Activated gamma-delta T cell treated with anti-CD3 and anti-CD28 coated beads, Interleukin-2, amount 50 U/mL, for 16 hours (primary cell): ENCODE measurements at places on chromosomes 11 and 22.

DNA sequence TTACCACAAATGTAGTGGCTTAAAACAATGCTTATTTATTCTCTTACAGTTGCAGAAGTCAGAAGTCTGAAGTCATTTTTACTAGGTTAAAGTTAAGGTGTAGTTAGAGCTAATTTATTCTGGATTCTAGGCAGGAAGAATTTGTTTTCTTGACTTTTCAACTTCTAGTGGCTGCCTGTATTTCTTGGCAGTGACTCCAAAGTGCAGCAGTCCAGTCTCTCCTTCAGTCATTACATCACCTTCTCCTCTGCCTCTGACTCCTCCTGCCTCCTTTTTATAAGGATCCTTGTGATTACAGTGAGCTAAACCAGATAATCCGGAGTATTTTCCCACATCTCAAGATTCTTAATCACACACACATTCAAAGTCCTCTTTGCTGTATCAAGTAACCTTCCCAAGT lies 581.4 kb downstream of the KCNA4 start:
- DNase-seq = no peak

- no peak for DNase-seq
These were observed 29.4 kb downstream of the ARFGAP2 start for GRCh38 chr11:47147250-47147649.

DNA sequence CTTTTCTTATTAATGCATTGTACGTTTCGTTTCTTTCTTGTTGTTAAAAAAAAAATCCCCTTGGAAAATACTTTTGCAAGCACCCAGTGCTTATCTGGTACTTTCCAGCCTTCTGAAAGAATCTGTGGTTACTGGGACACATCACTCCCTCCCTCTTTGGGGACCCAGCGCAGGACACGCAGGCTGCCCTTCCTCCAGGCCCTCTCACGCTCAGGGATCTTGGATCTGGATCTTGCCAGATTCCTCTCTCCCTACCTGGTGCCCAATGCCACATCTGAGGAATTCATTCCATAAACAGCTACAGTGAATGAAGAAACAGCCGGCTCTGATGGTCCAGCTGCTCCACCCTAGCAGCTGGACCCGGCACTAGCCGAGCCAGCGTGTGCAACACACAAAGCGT lies 55.7 kb downstream of the PHF21B start:
- DNase-seq = no peak

- no peak for DNase-seq
These were observed 36.0 kb downstream of the BRD1 start for GRCh38 chr22:49791682-49792081.

DNA sequence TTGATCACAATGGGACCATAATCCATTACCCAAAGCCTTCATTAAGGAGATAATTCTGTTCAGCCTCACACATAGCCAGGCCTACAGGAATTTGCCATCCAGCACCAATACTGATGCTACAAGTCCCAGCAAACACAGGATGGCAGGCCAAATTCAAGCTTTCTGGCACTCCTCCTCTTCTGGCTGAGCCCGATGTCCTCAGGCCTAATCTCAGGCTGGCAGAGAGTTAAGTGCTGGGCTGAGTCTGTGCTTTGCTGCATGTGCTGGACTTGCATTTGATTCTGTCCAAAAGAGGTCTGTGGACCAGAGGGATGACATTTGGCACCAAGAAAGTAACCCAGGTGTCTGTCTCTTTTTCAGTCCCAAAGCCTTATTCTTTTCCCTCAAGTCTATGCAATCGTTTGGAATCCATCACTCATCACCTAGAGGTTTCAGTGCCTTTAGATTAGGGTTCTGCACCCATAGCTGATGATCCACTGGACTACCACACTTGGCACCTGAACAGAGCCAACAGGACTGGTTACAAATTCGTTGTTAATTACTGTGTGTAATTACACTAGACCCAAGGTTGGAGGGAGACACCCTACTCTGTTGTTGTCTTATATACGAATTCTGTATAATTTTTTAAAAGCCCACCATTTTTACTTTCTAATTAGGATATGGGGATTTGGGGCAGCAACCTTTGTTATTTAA lies 19.4 kb upstream of the LIN7C start:
- DNase-seq = no peak

DNA sequence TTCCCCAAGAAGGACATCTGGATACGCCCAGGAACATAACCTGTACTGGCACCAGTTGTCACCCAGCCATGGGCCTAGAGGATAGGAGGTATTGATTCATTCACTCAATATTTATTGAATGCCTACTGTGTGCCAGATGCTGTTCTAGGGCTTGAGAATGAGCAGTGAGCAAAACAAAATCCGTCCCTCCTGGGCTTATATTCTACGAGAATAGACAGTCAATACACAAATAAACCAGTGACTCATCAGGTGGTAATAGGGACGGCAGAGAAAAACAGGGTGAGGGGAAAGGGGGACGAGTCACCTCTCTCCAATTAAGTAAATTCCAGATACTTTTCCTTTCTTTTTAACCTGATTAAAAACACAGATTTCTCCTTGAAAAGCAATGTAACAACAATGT lies 103.5 kb downstream of the MICAL2 start:
- no peak for DNase-seq

- DNase-seq = no peak
These were observed 165.5 kb upstream of the C11orf58 start for GRCh38 chr11:16572945-16573344.

GRCh38 chr22:38657045-38657909 lies 839 bp downstream of the CBY1 start:
- DNase-seq = no peak

DNA sequence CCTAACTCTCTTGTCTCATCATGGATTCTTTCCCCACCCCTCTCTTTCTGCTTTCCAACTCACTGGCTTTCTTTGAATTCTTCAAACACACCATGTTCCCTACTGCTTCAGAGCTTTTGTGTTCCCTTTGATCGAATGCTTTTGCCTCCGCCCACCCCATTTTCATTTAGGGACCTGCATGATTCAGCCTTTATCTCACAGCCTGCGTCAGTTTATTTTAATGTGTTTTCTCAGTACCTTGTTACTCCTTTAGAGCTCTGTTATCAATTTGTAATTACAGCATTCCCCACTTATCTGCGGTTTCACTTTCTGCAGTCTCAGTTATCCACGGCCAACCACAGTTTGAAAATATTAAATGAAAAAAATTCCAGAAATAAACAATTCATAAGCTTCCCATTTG lies 451.3 kb downstream of the METTL15 start:
- DNase-seq = no peak

DNA sequence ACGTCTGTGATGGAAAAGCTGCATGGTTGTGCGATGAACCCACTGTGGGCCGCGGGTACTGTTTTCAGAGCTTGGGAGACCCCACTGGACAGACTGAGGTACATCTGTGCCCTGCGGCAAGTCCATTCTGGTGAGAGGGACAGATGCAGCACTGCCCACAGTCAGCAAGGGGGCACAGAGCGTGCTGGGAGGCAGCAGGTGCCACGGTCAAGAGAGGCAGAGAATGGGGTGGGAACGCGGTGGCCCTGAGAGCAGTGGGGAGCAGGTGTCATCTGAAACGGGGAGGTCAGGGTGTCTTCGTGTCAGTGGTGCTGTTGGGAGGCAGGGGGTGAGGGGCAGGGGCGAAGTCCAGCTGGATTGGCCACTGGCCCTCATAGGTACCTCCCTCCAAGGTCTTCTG lies 32.0 kb downstream of the TBC1D22A start:
- DNase-seq = no peak

DNA sequence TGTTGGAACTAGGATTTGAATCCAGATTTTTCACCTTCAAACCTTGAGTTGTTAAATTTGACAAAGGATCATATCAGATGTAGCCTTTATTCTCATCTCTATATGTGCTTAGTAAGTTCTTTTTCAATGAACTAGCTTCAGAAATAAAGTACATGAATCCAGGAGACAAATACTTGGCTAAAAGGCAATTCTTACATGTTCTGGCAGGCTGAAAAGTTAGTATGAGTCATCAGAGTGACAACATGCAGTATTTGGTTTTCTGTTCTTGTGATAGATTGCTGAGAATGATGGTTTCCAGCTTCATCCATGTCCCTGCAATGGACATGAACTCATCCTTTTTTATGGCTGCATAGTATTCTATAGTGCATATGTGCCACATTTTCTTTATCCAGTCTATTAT lies 40.4 kb downstream of the BBOX1 start:
- DNase-seq = no peak

DNA sequence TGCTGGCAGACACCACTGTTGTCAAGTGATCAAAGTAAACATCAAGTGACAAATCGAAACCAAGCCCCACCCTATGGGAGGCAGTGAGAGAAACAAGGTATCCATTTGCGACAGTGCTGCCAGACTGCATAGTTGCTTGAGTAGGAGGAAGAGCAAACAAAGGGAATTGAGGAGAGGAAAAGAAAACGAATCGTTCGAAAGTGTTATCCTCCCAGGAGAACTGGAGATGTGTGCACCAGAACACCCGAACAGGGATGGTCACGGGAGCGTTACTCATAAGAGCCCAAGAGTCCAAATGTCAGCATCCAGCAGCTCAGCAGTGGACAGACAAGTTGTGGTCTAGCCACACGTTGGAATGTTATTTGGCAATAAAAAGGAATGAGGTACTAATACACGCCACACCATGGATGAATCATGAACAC lies 58.4 kb upstream of the NUP50 start:
- no peak for DNase-seq

DNA sequence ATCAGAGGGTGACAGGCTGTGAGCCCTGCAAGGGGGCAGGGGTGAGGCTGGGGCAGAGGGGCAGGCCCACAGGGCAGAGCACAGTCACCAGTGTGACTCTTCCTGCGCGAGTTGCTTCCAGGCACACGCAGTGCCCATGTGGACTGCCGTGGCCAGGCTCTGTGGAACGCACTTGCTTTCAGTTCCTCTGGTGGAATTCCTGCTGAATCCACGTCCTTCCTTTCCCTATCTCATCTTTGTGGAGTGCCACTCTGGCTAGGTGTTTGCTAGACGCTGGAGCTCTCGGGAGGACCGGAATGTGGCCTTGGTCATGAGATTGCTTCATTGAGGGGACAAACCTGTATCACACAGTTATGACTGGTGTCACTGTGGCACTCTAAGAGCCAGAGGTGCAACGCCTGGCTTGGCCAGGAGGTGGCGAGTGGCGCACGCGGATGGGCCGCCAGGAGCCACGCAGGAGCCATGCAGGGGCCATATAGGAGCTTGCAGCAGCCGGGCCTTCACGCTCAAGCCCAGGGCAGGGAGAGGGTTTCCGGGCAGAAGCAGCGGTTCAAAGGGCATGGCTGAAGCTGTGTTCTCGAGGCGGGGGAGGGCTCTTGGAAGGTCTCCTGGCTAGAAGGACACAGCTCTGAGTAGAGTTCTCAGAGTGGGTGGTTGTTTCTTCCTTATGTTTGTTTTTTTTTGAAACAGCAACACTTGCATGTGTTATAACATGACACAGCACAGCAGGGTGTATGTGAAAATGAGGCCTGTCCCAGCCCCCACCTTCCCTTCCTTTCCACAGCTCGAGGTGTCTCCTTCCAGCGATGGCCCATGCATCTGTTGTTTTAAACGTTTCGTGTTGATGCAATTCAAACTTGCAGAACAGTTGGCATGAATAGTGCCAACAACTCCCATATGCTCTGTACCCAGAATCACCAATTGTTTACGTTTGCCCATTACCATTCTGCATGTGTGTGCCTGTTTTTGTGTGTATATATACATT lies 36.2 kb downstream of the TBC1D22A start:
- DNase-seq = peak; percentile 56

GRCh38 chr11:28727254-28727653 lies 619.1 kb downstream of the METTL15 start:
- no peak for DNase-seq

- DNase-seq = no peak
These were observed 27.6 kb downstream of the RIBC2 start for GRCh38 chr22:45441138-45441537.

DNA sequence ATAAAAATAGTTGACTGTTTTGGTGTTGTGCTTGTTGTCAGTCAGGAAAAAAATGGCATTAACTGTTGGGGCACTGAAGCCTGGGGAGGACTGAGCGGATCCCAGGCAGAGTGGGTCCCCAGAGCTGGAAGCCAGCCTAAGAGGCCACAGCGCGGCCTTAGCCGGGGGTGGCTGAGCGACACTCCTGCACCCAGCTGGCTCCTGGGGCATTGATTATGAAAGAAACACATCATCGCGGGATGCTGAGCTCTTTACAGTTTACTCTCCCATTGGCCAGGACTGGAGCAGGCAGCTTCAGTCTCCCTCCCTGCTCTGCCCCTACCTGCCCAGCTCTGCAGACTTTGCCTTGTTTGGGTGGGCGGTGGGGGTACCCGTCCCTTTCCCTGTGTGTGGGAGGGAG lies 121.5 kb downstream of the ST3GAL4 start:
- DNase-seq = no peak

DNA sequence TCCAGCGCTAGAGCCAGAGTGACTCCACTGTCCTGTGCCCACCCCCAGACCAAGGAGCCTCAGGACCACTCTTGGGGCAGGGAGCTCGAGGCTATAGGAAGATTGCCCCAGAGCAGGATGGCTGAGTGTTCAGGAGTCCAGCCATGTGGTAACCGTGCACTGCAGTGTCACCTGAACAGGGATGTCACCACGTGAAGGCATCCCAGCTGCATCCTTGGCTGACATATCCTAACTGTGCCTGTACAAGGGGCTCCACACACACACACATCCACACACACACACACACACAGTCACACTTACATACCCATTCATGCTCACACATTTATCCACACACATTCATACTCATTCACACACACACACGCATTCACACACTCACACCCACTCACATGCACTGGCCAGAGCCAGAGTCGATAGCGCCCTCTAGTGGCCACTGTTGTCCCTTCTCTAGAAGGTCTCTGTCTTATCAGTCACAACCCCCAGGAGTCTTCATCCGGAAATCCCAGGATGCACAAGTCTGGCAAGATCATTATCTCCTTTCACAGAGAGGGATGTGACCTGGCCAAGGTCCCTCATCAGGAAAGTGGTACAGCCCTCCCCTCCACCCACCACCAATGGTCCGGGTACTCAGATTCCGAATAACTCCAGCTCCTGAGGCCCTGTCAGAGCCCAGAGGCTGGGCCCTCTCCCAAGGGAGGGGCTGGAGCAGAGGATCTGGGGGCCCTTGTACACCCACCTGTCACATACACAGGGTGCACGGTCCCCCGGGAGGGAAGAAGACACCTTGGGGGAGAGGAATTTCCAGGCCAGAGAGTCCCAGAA lies 55.1 kb downstream of the IGLL5 start:
- peak; percentile 63 for DNase-seq

DNA sequence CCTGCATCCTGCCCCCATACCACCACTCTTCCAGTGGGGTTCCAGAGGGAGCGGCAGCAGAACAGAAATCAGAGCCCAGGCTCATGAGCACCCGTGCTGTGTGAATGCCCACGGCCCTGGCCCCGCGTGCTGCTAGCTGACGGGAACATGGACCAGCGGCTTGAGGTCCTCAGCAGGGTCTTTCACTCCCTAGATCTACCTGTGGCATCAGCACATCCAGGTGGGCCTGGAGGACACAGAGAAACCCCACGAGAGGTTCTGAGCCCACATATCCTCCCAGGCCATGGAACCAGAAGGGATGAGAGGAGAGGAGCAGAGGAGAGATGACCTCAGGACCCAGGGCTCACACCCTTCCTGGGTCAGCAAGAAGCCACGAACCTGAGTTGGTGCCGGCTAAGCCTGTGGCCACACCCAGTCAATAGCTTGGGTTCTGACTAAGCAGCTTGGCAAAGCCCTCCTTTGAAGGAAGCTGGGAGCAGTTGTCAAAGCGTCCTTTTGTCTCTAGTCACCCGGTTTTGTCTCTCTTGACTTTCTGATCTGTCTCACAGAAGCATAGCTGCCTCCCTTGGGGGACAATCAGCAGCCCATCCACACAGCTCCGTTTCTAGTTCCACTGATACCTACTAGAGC lies 89.3 kb upstream of the LMO1 start:
- DNase-seq = no peak
